HAP-1 (cell line): ENCODE measurements at places on chromosomes 7 and 10.

DNA sequence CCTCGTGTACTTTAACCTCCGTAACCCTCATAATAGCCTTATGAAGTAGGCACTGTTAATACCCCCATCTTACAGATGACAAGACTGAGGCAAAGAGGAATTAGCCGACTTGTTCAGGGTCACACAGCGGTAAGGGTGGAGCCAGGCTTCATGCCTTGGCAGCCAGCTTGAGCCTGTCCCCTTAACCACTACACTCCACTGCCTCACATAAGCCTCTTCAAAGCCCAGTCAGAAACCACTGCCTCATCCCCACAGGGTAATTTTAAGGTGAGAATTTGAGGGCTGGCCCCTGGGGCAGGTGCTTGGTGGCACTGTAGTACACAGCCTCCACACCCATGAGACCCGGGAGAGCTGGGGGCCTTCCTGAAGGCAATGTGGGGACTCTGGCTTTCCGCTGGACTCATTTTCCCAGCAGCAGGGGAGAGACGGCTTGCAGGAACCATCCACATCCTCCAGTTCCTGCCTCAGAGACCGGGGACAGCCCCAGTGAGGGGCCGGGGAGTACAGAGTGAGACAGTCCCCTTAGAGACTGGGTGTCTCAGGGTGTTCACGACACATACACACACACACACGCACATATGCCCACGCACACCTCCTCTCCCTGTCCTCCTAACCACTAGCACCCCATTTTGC lies 7.6 kb upstream of the C10orf105 start:
- DNase-seq = no peak

DNA sequence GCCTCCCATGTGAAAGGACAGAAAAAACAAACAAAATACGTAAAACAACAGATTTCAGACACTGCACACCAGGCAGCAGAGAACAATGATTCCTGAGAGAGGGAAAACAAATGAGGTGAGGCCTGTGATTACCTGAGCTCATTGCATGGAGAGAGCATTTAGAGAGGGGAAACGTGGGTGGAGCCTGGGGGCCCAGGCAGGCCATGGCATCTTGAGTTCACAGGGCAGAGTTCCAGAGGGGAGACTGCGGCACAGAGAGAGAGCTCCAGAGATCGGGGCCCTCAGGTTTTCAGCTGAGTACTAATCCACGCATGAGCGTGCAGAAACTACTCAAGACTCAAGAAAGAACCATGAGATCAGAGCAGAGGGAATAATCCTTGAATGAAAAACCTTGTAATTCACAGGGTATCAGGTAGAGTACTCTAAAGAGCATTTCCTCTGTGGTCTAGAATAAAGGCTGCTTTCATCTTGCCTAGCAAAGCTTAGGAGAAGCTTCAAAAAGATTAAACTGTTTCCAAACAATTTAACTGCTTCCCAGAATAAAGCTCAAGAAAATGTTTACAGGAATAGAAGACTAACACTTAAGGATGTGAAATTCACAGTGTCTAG lies 46.6 kb upstream of the ARHGAP12 start:
- DNase-seq = no peak

DNA sequence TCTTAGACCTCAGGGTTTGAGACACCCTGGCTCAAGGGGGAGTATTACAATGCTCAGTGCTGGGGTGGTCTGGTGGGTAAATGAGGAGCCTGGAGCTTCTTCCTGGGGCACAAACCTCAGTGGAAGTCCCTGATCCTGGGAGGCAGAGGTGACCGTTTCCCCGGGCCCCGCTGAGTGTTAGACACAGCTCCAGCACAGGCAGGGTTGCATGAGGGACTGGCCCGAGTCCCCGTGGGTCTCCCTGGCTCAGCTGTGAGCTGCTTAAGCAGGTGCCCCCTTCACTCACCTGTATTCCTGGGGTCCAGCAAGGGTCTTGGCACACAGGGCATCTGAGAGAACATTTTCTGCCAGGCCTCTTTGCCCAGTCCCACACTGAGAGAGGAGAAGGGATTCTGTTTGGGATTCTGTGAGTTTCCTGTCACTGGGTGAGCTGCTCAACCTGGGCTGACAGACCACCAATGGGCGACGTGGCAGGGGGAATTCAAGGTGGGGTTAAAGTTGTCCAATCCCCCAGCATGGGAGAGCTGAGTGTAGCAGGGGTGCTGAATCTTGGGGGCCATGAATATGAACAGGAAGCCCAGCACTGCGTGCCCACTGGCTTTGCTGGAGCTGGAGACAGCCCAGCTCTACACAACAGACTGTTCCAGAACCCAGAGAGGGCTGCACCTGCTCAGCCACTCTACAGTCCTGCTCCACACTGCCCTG lies 29.9 kb downstream of the DDIT4 start:
- DNase-seq = no peak

- DNase-seq = no peak
Observed at GRCh38 chr7:23804707-23805106, 94.7 kb downstream of the STK31 start.

- peak; percentile 19 for DNase-seq
Observed at GRCh38 chr10:72809006-72809405, 84.5 kb upstream of the OIT3 start.

DNA sequence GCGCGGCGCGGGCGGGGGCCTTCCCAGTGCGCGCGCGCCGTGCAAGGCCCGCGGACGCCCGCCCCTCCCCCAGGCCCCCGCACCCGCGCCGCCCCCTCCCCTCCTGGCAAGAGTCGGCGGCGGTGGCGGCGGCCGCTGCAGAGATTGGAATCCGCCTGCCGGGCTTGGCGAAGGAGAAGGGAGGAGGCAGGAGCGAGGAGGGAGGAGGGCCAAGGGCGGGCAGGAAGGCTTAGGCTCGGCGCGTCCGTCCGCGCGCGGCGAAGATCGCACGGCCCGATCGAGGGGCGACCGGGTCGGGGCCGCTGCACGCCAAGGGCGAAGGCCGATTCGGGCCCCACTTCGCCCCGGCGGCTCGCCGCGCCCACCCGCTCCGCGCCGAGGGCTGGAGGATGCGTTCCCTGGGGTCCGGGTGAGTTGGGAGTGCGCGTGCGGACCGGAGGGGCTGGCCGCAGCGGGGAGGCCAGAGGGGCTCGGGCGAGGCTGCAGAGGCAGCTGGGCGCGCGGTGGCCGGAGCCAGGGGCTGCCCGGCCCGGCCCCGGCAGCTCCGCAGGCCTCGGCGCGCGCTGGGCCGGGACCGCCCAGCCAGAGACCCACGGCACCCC lies at the start of gene BMPR1A:
Gene BMPR1A (plus strand): TSS at position 109 of the 602 bp plus-strand sequence. CDS start 119,400 bp downstream, outside the sequence.
- peak; percentile 94 for DNase-seq

GRCh38 chr7:118573085-118573484 lies 348.6 kb downstream of the ANKRD7 start:
- no peak for DNase-seq

DNA sequence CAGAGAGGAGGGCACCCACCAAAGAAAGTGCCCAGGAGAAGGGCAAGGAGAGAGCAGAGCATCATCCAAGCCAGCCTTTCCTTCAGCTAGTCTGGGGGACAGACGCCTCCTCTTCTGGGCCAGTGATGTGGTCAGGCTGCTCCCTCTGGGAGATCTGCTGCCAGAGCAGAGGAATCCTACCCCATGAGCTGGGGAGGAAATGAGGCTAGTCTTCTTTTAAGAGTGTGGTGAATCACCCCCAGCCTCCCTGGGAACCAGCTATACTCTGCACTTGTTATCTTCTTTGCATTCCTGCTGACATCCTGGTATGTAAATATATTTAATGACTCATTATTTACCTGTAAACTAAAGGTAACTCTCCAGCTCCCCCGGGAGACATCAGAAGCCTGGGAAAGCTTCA lies 41.6 kb upstream of the EPHB6 start:
- no peak for DNase-seq

- no peak for DNase-seq
Observed at GRCh38 chr7:20128001-20128400, 89.2 kb downstream of the MACC1 start.

DNA sequence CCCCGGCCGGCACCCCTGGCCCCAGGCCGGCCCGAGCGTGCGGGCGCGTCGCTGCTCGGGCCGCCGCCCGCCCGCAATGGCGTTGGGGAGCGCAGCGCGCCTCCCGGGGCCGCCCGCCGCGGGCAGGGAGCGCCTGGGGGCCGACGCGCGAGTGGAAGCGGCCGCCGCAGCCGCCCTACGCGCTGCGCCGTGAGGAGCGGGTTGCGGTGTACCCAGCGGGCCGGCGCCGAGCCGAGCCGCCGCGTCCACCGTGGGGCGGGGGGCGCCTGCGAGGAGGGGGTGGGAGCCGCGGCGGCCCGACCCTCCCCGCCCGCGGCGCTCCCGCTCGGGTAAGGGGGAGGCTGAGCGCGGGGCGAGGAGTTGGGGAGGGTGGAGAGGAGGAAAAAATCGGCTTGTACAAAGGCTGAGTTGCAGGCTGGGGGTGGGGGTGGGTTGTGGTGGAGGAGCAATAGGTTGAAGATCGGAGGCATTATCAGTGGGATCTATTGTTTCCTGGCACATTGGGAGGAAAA lies 473 bp downstream of the PPP1R9A start:
- DNase-seq = peak; percentile 51

GRCh38 chr10:44046605-44047004 lies 338.3 kb downstream of the CXCL12 start:
- no peak for DNase-seq

- no peak for DNase-seq
Observed at GRCh38 chr7:23022258-23022769, 8.4 kb upstream of the HYCC1 start.

- no peak for DNase-seq
Observed at GRCh38 chr10:5385224-5385623, 19.4 kb downstream of the TUBAL3 start.

DNA sequence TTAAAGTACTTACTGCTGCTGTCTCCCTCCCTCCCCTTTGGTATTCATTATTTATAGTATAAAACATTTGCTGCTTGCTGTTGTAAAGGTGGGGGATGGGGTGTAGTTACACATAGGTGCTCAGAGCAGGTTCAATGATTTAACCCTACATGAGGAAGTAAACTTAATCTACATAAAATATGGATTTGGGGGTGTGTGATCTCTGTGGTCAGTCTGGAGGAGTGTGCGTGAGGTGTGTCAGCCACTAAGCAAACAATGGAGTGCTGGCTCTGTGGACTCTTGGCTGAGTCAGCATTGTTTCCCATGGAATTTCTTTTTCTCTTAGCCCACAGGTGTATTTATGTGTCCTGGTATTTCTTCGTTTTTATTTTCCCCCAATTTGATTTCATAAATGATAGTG lies 133.9 kb downstream of the AUTS2 start:
- DNase-seq = no peak

DNA sequence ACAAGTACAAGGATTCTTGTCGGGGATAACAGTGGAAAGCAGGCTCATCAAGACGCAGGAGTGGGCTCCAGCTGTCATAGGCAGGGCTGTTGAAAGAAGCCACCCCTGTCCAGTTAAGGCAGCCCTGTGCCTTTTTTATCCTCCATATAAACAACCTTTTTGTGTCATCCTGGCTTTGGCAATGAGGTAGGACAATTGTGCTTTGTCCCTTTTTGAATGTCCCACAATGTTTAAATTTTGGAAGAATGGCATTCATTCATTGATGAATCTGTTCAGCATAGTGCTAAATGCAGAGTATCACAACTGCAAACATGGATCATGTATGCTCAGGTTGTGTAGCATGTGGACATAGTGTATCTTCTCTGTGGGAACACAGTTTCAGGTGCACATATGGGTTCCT lies 66.7 kb downstream of the UBE3C start:
- no peak for DNase-seq

GRCh38 chr10:71285180-71285545 lies 33.9 kb upstream of the SLC29A3 start:
- peak; percentile 45 for DNase-seq

GRCh38 chr7:135493362-135493761 lies 16.5 kb downstream of the CNOT4 start:
- DNase-seq = no peak

DNA sequence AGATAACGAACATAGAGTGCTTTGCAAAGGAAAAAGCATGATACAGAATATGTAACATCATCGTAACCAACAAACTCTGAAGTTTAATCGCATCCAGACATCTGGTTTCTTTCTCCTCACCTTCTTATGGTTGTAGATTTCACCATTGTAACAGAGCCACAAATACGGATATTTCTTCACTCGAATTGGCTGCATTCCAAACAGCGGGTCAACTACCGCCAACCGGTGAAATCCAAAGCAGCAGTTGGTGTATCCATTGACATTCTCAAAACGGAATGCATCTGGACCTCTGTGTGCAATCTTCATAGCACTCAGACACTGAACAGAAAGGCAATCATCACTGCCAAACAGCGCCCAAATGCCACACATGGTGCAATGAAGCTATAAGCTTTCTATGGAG lies 3.4 kb downstream of the ASNS start:
- no peak for DNase-seq

GRCh38 chr10:20970708-20971107 lies 73.6 kb upstream of the NEBL start:
- no peak for DNase-seq

GRCh38 chr7:151934584-151934983 lies 21.7 kb upstream of the GALNTL5 start:
- DNase-seq = no peak

DNA sequence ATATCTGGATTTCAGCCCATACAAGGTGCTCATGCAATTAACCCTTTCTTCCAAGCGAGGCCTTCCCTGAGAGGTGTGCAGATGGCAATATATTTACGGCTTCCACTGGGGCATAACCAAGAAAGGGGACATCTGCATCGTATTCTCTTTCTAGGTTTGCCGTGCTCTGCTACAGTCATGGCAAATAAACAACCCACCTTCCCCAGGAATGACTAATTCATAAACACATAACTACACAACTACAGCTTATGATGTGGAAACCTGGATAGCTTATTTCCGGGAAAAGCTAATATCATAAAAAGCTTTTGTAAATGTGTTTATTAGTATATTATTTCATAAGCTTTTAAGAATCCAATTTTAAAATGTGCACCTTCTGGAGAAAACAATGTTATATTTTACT lies 120.0 kb downstream of the CAMK1D start:
- DNase-seq = no peak

DNA sequence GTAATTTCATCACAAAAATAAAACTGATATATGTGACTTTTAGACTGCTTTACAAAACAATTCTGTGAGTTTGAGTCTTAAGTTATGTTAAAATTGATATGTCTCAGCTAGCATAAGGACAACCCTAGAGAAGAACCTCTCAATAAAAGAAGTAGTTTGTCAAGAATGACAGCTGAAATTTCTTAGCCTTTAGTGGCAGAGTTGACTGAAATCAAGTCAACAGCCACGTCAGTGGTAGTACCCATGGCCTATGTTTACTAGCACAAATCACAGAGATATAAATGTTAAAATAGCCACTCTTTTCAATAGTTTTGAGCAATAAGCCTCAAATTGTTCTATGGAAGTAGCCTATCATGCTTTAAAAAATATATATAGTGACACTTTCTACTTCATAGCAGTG lies 138.9 kb upstream of the FERD3L start:
- DNase-seq = no peak

GRCh38 chr10:70380350-70381135 lies 1.9 kb downstream of the LRRC20 start:
- no peak for DNase-seq
